Stimulated activated CD4-positive, alpha-beta T cell treated with anti-CD3 and anti-CD28 coated beads, Interleukin-4, amount 100 ng/mL, for 1 hour (primary cell): ENCODE measurements at places on chromosomes 1 and 21.

GRCh38 chr1:119007339-119007669 lies 19.2 kb upstream of the TBX15 start:
- DNase-seq, result no peak

- DNase-seq, result no peak
These were observed 405.8 kb downstream of the DUSP10 start for GRCh38 chr1:221336126-221336525.

DNA sequence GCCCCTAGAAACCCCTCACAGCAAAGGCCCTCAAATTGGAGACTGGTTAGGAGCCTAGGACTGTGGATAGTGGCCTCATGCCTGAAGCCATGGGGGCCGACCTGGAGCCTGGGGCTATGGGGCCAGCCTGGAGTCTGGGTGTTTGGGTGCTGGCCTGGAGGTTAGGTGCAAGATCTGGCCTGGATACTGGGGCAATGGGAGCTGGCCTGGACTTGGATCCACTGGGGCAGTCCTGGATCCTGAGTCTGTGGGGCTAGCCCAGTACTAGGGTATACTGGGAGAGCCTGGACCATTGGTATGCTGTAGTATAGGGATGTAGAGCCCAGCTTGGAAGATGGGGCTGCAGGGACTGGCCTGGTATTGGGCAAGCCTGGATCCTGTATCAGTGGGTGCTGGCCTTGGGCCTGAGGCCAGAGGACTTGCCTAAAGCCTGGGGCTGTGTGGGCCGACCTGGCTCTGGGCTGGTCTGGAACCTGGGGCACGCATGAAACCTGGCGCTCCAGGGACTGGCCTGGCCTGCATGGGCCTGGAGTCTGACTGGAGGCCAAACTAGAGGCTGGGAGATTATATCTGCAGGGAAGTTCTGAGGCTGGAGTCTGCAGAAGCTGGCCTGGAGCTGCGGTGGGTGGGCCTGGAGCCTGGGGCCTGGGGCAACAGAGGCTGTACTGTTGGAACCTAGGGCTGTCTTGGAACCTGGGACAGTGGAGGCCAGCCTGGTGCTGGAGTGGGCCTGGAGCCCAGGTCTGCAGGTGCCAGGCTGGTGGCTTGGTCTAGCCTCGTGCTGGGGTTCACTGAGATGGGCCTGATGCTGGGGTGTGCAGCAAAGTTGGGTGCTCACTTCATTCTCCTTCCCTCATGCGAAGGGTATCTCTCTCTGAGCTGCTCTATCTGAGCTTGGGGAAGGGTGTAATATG lies 12.6 kb upstream of the DENND1B start:
- DNase-seq, result no peak

- no peak for DNase-seq
These were observed 147.1 kb downstream of the SLC45A1 start for GRCh38 chr1:8465013-8465412.

GRCh38 chr1:10877894-10878293 lies 81.4 kb upstream of the CASZ1 start:
- DNase-seq, result no peak

GRCh38 chr1:9317591-9318417 lies 25.1 kb downstream of the SPSB1 start:
- no peak for DNase-seq
